Large intestine (tissue), 12 donors: ENCODE measurements at places on chromosomes 13 and 19. TPM values are rescaled to one million over a fixed set of nuclear protein-coding genes. Genes with fewer than 3 reads are reported as not detected.

- no peak for DNase-seq
These were observed 272.8 kb downstream of the KLF5 start for GRCh38 chr13:73331556-73331955.

The FAAP24 gene
- polyA plus RNA-seq, result 3.1 TPM

GRCh38 chr19:46787331-46788261 is 798 bp downstream of the SLC1A5 start:
- peak; percentile 84 for DNase-seq

The CYP2A7 gene
- 0.04 TPM for polyA plus RNA-seq

GRCh38 chr19:46147791-46148288 is at the start of gene IGFL2:
IGFL2 (plus strand) TSS chr19:46148238; CDS start chr19:46148279, 41 bp downstream.
- DNase-seq, result peak; percentile 45

The SNRNP70 gene
- polyA plus RNA-seq, result 295 TPM

DNA sequence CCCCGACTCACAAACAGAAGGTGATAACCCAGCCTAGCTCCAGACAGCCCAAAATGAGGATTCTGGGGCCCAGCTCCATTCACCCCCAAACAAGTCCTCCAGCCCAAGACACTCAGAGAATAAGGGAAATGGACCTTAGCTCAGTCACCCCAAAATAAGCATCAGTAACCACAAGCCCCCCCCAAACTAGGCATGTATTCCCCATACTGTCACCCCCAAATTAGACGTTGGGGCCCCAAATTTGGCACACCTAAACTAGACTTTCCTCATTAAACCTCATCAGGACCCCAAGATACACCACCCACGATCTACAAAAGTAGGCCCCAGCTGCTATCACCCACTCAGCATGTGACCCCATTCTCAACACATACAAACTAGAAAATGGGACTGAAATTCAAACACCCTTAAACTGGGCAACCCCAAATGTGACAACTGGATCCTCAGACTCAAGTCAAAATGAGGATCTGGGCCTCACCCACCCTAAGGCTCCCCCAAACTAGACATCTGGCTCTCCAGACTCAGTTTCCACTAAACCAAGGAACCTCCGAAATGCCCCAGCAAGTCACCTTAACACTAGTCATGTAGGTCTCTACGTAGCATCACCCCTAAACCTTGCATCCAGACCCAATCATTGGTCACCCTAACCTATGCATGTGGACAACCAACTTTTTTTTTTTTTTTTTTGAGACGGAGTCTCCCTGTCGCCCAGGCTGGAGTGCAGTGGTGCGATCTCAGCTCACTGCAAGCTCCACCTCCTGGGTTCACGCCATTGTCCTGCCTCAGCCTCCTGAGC is 13.4 kb upstream of the ERFL start:
- DNase-seq, result no peak

DNA sequence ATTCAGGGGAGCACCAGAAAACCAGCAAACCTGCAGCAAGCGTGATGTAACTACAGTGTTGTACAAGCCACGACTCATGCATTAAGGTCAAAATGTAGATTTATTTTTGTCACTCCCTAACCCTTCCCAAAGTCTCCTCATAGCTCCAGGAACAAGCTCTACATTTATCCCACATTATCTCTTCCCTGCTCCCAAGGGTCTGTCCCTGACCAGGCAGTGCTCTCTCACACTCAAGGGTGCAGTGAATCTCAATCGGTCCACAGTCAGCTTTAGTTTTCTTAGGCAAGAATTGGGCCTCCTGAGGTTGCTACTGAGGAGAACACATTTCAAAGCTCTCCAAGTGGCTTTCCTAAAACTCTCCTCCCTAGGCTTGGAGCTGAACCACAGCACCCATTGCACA is 219.4 kb downstream of the NHLRC3 start:
- no peak for DNase-seq

GRCh38 chr19:17124025-17124424 is 48.4 kb downstream of the MYO9B start:
- DNase-seq, result no peak

- DNase-seq, result no peak
These were observed 183.1 kb downstream of the LHFPL6 start for GRCh38 chr13:39419876-39420275.

The POGLUT2 gene
- 15.4 TPM for polyA plus RNA-seq

The PLPPR3 gene
- polyA plus RNA-seq, result 5.2 TPM

The FGF9 gene
- 13.5 TPM for polyA plus RNA-seq

The GPR12 gene
- polyA plus RNA-seq, result 0.97 TPM

- DNase-seq, result no peak
These were observed 95.6 kb downstream of the TSHZ3 start for GRCh38 chr19:31253526-31254179.

- DNase-seq, result no peak
These were observed 988.0 kb downstream of the PCDH17 start for GRCh38 chr13:58619396-58620113.

DNA sequence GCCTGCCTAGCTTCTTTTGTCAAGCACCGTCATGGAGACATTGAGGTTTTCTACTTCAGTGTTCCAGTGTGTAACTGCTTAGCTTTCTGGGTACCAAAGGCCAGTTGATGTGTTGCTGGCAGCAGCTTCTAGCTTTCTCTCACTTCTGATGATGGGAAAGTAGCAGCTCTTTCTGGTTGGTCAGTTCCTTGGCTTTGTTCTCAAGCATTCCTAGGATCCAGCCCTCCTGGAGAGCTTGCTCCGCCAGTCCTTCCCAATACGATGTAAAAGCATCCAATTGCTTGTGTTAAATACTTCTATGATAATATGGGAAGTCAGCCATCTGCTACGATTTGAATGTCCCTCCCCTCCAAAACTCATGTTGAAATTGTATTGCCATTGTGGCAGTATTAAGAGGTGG is 182.8 kb downstream of the UGGT2 start:
- no peak for DNase-seq

GRCh38 chr13:113856716-113857065 is 7.2 kb downstream of the GAS6 start:
- DNase-seq, result no peak

The NUCB1 gene
- 237 TPM for polyA plus RNA-seq

DNA sequence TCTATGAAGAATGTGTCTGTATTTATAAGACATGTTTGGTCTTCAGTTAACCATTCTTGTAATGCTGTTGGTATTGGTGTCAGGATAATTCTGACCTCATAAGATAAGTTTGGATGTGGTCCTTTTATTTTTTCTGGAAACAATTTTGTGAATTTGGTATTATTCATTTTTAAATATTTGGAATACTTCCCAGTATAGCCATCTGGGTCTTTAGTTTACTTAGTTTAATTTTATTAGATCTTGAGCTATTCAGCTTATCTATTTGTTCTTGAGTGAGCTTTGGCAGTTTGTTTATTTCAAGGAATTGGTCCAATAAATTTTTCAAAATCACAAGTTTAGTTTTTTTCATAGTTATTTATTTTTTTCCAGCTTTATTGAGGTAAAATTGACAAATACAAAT is 335.4 kb upstream of the PCDH20 start:
- DNase-seq, result no peak

DNA sequence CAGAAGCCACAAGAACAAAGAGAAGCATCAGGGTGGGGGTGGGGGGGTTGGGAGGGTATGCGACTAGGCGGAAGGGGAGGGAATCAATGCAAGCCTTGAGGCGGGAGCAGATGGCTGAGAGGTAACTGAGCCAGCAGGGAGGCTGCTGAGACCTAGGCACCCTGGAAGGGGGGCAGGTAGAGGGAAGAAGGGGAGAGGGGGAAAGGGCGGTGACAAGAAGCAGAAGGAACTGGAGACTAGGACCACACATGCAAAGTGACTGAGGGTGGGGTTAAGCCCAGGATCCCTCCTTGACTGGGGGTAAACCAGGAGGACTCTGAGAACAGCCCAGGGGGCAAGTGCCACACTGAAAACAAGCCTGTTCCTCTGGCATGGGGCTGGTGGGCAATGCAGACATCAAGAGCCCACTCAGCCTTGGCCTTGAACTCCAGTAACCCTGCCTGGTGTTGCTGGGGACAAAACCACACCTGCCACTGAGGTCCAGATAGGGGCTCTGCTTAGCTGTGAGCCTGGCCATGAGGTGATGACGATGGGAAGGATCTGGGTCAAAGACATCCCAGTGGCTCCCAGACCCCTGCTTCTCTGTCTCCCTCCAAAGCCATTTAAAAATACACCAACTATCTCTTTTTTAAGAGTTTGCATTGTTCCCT is 20.3 kb downstream of the OPA3 start:
- no peak for DNase-seq

The PGLYRP1 gene
- 0.07 TPM for polyA plus RNA-seq

DNA sequence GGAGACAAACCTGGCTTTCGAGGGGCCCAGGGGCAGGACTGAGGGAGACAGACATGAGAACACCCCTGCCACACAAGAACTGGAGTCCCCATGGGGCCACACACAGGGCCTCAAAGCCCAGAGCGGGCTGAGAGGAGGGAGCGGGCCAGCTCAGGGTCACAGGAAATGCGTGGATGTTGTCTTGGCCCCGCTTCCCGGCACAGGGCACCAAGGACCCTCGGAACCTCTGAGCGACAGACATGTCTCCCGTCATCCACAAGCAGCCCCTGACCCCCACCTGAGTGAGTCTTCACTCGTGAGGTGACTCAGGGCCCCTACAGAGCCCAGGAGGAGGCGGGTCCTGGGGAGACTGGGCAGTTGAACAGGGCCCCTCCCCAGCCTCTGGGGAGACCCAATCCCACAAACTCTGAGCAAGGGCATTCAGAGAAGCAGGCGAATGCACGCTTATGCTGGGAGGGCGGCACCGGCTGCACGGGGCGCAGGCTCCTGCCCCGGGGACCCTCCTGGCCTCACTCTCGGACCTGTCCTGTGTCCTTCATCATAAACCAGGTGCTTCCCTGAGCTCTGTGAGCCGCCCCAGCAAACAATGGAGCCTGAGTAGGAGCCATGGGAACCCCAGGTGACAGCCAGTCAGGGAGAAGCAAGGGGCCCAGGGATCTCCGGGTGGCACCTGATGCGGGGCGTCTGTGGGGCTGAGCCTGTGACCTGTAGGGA is 20.1 kb downstream of the SGTA start:
- DNase-seq, result no peak

DNA sequence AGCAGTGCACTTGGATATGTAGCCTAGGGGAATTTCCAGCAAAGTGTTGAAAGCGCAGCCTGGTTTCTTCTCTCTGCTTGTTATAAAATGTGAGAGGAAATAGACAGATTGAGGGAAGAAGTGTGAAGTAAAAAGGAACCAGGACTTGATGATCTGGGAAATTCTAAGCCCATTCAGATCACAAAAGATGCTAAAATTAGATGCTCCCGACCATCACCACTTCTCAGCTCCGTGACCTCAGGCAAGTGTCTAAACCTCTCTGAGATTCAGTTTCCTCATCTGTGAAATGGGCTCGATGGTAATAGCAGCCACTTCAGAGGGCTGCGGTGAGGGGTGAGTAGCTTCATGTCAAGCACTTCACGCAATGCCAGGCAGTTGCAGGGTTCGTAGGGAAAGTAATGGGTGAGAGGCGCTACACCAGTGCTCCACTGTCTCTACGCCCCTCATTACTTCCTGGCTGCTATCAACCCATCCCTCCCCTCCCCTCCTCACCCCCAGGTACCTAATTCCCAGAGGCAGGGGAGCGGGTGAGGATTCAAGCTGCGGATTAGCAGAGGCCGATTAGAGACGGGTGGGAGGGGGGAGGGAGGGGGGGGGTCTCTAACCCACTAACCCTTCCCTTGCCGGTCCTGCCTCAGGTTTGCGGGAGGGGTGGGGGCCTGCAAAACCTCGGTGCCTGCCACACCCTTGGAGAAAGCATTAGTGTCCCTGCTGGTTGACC is 9.0 kb upstream of the NFIC start:
- DNase-seq, result no peak

GRCh38 chr19:16252459-16253205 is 54.9 kb downstream of the AP1M1 start:
- no peak for DNase-seq

DNA sequence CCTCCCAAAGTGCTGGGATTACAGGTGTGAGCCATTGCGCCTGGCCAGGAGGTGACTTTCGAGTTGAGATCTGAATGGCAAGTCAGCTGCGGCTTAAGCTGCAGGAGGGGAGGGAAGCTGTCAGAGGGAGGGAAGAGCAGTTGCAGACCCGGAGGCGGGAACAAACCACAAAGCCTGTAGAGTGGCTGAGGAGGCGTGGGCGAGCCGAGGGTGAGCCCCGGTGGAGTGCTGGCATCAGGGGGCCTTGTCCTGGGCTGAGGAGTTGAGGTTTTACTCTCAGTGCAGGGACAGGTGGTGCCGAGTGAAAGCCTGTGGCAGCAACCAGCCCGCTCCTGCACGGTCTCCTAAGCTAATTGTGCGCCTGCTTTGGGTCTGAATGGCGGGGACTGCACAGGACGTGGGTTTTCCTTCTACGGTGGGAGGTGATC is 24.2 kb downstream of the PPP1R37 start:
- DNase-seq, result no peak

The CHERP gene
- 45.7 TPM for polyA plus RNA-seq

GRCh38 chr19:2151339-2152229 is at the start of gene AP3D1:
AP3D1 (minus strand) TSS chr19:2151566; CDS start chr19:2151334, 232 bp downstream.
- peak; percentile 100 for DNase-seq

The RFPL4AL1 gene
- not detected for polyA plus RNA-seq

DNA sequence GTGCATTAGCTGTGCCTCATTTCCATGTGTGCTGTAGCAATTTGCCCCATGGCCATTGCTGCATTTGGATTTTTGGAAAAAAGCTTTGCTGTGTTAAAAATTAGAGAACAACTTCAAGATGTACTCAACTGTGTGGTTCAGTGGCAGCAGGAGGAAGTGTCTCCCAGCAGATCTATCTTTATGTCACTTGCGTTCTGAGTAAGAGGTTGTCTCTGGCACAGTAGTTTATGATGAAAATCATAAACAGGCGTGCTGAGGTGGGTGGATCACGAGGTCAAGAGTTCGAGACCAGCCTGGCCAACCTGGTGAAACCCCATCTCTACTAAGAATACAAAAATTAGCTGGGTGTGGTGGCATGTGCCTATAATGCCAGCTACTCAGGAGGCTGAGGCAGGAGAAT is 29.0 kb upstream of the RNF17 start:
- DNase-seq, result no peak

The COX6B2 gene
- polyA plus RNA-seq, result 1.3 TPM

DNA sequence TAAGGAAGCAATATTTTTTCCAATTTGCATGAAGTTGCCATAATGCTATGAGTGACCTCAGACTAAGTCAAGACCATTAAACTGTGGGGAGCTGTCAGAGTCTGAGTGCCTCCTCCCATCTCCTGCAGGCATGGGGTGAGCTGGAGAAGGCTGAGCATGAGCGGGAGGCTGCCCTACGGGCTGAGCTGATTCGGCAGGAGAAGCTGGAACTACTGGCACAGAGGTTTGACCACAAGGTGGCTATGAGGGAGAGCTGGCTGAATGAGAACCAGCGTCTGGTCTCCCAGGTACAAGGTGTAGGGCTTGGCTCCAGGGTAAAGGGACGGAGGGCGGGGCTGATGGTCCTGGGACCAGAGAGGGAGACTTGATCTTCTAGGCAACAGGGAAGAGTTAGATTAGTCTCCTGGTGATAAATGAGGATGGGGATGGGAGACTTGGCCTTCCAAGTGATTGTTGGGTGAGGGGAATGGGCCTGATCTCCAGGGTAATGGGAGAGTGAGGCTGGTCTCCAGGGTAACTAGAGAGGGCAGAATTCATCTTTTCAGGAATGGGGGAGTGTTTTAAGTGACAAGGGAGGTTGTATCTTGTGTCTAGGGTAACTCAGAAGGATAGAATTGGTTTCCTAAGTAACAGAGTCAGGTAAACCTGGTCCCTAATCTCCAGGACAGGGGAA is 36.0 kb downstream of the SPTBN4 start:
- DNase-seq, result peak; percentile 21

GRCh38 chr13:24863748-24864540 is 100.0 kb downstream of the RNF17 start:
- DNase-seq, result no peak

The TMTC4 gene
- 27.1 TPM for polyA plus RNA-seq

- no peak for DNase-seq
These were observed 40.5 kb upstream of the VSTM2B start for GRCh38 chr19:29485293-29485692.

The PALM3 gene
- 2.3 TPM for polyA plus RNA-seq

- no peak for DNase-seq
These were observed 148.6 kb upstream of the SOX21 start for GRCh38 chr13:94860981-94861407.
